ENCODE measurements at places on chromosomes 4 and X.

- no peak for DNase-seq
These were observed 276.7 kb upstream of the KLF3 start for GRCh38 chr4:38387348-38387747.

- no peak for DNase-seq
These were observed 29.2 kb downstream of the SULT1E1 start for GRCh38 chr4:69830560-69831269.

DNA sequence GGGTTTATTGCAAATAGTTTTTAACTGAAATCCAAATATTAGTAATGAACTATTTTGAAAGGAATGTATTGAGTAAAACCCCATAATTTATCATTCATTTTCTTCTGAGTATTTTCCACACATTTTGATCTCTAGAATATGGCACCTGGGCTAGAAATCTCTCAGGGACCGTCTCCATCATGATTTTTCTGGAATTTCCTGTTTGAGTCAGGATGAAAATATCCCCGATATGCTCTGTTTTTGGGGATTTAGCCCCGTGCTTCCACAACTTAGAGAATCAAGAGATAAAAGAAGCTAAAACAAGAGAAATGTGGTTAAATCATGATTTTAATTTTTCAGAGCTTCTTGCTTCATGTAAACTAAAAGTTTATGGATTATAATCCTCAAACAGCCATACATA, 114.2 kb downstream of the SPCS3 start:
- DNase-seq, result no peak

DNA sequence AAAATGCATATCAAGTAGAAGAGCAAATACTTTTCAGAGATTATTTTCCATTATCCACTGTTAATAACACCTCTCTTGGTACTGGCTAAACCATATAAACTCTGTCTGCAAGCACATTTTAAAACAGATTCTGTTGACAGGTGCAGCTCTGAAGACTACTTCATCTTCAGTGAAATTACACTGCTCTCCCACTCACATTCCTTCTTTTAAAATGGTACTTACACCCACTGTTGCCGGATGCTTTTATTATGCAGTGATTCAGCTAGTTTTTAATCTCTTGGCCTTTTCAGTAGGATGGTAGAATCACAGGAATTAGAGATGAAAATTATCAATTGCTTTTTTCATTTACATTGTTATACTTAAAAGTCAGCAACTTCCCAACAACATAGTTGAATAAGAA, 381.6 kb downstream of the GASK1B start:
- no peak for DNase-seq

DNA sequence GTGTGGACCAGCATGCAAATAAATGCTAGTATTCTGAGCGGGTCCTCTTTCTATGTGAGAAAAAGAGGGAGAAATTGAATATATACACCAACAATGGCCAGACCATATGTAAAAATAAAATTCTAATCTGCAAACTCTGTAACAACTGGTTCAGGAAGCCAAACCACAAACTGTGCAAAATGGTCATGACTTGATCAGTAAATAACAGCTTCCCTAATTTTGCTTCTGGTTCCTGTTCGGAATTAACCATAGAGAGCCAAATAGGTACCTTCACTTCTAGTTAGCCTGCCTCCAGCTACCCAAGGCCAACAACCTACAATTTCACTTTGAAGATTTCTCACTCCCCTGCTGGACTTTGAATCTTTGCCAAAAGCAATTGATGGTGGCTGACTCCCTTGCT, 1313.2 kb downstream of the ADGRL3 start:
- no peak for DNase-seq

GRCh38 chr4:173174184-173174583, 5.6 kb downstream of the GALNT7 start:
- no peak for DNase-seq

- DNase-seq, result peak; percentile 4
These were observed 24.6 kb downstream of the VSIG4 start for GRCh38 chrX:66015152-66015831.

- DNase-seq, result peak; percentile 59
These were observed 441 bp downstream of the SLC9B2 start for GRCh38 chr4:103075894-103076746.

DNA sequence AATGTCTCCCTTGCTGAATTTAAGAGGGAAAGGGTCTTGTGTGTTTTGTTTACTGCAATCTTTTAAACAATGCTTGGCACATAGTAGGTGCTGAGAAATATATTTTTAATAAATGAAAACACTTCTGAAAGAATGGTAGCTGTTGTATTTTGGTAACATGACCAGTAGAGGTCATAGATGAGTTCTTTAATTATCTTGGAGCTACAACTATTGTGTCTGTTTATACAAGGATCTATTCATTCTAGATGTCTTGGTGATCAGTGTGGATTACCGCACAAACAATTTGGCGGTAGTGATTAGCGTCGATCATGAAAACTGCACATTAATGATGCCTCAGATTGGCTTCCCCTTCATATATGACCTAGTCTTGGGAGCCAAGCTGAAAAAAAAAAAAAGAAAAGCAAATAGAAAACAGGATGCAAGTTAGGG, 21.4 kb upstream of the SCRG1 start:
- no peak for DNase-seq

GRCh38 chr4:83012200-83012686, 1.6 kb upstream of the LIN54 start:
- peak; percentile 44 for DNase-seq

DNA sequence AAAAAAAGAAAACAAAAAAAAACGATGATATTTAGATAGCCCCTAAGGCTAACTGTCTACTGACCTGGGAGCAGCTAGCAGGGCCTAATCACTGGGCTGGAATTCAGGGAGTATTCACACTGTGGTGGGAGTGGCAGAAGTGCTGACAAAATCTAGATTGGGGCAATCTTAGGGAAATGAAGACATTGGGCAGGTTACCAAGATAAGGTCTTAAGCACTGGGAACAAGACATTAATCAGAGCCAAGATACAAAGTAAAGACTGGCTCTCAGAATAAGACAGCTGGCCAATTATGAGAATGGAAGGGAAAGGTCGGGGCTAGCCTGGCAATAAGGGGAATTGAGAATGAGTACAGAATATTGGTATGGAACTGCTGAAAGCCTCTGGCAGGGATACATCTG, 100.2 kb upstream of the GRIA3 start:
- DNase-seq, result no peak

GRCh38 chr4:91113130-91113706, 986.0 kb downstream of the CCSER1 start:
- DNase-seq, result no peak

DNA sequence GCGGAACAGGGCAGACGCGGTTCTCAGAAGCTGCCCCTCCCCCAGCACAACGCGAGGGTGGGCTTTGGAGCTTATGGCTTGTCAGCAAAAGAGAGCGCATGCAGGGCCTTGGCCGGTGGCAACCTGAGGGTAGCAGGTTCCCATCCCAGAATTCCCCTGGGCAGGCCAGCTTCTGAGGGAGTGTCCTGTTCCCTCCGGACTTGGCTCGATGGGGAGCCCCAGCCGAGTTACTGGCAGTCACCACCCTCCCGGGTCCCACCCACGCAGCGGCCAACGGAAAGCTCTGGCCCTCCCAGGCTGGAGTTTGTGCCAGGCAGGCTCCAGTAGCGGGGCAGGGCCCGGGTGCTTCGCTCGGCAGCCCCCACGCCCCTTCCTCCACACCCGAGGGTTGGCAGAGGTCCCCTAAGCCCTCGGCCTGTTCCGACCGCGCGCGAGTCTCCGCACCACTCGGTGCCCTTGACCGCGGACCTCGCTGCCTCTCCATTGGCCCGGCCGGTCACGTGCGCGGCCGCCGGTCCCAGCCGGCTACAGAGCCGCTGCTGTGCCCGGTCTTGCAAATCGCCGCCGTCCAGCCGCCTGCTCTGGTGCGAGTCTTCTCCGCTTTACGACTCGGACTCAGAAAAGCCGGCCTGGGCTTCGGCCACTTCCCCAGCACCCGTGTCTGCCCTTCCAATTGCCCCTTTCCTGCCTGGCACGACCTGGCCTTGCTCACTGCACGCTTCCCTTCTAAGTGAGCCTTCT, 20.9 kb upstream of the MTM1 start:
- peak; percentile 16 for DNase-seq

DNA sequence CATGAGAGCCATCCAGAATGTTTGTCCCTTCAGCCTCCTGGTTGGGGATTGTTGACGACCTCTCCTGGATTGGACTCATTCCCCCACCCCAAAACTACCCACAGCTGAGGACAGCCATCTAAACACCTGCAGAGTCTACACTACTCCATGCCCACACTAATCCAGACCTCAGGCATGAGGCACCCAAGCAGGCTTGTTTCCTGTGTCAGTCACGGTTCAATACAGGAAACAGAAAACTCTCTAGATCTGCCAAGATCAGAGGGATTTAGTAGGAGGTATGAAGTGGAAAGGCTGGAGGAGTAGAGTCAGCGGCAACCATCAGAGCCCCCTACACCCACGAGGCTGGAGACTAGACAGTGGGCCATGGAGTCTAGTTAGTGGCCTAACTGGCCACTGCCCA, 37.7 kb downstream of the HAND2 start:
- no peak for DNase-seq

GRCh38 chr4:110869114-110869513, 246.2 kb upstream of the PITX2 start:
- DNase-seq, result no peak

GRCh38 chr4:168388890-168389289, 70.3 kb upstream of the DDX60 start:
- DNase-seq, result no peak

- DNase-seq, result no peak
These were observed 16.8 kb upstream of the DMP1 start for GRCh38 chr4:87633243-87633642.

GRCh38 chr4:1010395-1011021, 918 bp upstream of the FGFRL1 start:
- DNase-seq, result no peak

GRCh38 chrX:43656005-43656494, at the start of gene MAOA:
MAOA (plus strand) TSS chrX:43656299; CDS start chrX:43656342, 43 bp downstream.
- DNase-seq, result peak; percentile 12

DNA sequence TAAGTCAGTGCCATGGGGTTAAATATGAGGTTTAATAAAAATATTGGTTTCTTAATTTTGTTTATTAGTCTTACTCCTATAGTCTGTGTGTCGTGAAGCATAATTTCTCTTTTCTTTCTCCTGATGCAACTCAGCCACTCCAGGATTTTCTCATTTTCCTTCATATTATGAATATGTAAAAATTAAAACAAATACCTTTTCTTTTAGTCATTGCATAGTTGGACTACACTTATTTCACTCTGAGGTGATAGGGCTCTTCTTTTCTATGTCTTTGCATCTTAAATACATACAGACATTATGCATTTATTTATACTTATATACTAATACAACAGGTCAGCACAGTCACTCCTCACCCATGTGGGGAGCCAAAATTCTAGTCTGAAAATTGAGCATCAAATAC, 19.1 kb downstream of the GALNT7 start:
- no peak for DNase-seq

GRCh38 chr4:186878203-186878776, 154.6 kb upstream of the FAT1 start:
- no peak for DNase-seq

DNA sequence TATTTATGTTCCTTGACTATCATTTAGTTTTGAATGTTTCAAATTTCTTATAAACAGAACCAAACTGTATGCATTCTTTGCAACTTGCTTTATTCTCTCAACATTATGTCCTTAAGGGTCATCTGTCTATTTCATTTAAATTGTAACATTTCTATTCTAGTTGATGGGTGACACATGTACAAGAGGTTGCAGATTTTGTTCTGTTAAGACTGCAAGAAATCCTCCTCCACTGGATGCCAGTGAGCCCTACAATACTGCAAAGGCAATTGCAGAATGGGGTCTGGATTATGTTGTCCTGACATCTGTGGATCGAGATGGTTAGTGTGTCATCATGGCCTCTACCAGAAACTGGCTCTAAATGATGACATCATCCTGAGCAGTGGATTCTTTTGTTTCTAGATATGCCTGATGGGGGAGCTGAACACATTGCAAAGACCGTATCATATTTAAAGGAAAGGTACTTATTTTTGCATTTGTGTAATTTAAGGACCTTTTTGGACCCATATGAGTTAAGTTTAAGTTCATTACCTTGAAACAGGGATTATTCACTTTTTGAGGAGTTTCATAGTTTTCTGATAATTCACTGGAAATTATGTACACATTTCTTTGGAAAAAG, 6.1 kb downstream of the LIAS start:
- DNase-seq, result no peak

- peak; percentile 32 for DNase-seq
These were observed at the start of gene DDIT4L for GRCh38 chr4:100189820-100190642. DDIT4L (minus strand) TSS chr4:100190468; CDS start chr4:100189983, 485 bp downstream.

DNA sequence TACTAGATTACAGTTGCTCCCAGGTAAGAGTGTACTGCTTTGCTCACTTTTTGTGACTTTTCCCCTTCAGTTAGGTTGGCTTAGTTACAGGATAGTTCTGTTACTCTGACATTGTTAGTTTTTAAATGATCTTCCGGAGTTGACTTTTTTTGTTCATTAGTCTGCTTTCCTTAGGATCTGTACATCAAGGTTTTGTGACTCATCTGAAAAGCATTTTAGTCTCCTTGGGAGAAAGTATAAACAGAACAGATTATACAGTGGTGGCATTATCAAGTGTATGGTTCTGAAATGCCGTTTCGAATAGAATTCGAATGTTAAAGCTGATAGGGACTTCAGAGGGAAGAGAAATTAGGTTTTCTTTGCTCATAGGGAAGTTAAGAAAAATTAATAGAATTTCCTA, 63.3 kb downstream of the USP9X start:
- DNase-seq, result no peak

DNA sequence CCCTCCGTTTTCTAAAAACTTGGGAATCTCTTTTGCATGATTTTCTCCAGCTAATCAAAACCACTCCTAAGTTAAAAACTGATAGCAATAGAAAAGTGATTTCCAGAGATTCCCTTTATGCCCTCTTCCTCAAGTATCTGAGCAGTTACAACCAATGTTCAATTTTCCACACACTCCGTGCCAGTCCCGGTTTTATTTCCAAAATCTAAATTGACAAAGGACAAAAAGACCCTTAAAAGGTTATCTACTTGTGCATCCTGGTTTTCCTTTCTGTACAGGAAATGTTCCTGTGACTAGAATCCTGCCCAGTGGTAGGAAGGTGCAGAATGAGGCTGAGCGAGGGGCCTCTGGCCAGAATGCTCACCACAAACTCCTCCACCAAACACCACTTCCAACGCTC, 1.3 kb downstream of the SFRP2 start:
- no peak for DNase-seq

DNA sequence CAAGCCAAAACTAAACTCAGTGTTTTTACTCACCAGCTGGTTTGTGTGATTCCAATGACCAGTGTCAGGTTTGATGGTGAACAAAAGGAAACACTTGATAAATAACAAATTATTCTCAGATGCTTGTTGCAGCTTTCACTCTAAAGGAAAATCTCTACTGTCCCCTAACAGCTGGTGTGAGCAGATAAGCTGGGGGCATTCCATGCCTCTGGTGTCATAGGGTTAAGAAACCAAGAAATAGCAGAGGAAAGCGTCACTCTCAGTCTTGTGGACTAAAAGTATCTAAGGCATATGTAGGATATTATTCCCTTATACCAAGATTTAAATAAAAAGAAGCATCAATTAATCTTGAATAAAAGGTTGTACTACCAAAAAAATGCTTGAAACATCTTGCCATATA, 24.3 kb downstream of the TRPC5 start:
- DNase-seq, result peak; percentile 31

- DNase-seq, result no peak
These were observed 112.4 kb upstream of the CXCL13 start for GRCh38 chr4:77493120-77493752.

- DNase-seq, result no peak
These were observed 20.7 kb downstream of the TAPT1 start for GRCh38 chr4:16205298-16206164.

Data from endothelial cell (in vitro differentiated cells).